ENCODE measurements at places on chromosomes 2 and 18.
A peak's percentile ranks its signal among the peaks of the same experiment; 100 is the strongest.

DNA sequence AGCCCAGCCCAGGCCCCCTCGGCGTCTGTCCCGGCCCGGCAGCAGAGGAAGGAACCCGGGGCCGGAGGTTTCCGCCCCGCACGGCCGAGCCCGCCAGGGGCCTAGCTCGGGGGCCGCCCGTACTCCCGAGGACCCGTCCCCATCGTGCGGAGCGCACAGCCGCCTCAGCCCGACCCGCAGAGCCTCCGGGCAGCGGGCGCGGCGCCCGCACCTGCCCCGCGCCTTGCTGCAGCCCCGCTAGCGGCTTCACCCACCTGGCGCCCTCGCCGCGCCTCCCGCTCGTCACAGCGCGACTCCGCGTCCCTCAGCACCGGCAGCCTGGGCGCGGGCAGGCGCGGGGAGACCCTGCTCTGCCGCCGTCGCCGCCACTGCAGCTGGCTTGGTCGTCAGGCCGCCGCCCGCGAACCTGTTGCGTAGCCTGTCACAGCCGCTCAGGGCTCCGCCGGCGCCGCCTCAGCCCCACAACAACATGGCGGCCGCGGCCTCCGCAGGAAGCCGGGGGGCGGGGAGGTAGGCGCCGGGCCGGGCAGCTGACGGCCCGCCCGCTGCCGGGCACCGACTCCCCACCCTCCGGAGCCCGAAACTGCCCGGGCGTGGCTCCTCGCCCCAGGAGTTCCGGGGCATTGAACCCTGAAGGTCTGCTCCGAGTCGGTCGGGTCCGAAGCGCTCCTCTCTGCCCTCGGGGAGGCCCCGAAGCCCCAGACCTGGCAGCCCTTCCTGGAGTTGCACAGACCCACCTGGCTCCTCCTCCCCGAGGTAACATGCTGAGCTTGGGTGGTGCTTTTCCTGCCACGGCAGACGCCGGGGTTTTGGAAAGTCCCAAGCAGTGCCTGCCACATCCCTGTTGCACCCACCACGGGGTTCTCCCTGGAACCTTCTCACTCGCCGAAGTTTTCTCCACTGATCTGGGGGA is at the start of gene ITSN2:
Gene ITSN2, minus strand, starts transcription at position 487 of the 913 bp plus-strand sequence. CDS start 32,454 bp downstream, outside the sequence.
- peak; percentile 94 for DNase-seq

DNA sequence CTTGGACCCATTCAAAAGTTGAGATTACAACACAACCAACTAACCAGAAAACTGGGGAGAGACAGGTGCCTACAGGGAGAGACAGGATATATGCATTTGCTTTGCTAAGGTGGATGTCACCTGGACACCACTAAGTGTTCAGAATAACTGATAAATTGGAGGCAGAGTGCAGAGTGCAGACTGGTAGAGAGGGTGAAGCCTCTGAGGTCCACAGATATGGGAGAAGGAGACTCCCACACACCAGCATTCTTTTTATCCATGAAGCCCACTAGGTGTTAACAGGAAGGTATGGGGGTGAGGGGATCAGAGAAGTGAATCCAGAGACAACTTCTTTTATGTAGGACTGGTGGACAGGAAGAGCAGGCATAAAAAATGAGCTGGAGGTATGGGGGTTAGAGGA is 1310.0 kb upstream of the ZEB2 start:
- DNase-seq, result no peak

DNA sequence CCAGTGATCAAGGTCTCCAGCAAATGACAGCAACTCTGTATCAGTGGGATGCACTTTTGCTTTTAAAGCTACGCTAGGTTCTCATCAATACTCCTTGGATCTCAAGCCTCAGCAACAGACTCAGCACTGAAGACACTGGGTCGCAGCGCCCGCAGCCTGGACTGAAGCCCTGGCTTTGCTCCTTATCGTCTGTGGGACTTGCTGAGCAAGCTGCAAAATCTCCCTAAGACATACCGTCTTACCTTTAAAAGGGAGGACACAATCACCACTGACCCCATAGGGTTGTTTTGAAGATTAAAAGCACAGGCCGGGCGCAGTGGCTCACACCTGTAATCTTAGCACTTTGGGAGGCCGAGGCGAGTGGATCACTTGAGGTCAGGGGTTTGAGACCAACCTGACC is 8.1 kb downstream of the CYB5A start:
- DNase-seq, result no peak

- no peak for DNase-seq
Measured at GRCh38 chr18:64872710-64873458, 724.0 kb upstream of the LINC00305 start.

DNA sequence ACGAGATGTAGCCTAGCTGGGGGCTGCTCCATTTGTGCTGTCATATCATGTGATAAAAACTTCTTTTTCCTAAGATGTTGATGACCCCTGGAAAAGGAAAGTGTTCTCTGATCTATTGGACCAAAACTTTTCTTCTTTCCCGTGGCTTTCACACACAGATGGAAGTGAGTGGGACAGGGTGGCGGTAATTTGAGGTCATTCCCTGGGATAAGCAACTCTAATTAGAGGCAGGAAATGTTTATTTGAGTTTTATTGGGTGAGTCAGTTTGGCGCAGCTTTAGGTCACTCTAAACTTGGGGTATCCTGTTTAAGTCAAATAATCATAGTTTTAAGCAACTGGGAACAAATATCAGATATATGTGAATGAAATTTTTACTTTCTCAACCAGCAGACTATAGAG is 221.0 kb upstream of the EPAS1 start:
- DNase-seq, result no peak

- no peak for DNase-seq
Measured at GRCh38 chr2:120012363-120012762, 514 bp upstream of the EPB41L5 start.
